ENCODE measurements at places on chromosomes 2 and 18. TPM values are rescaled to one million over a fixed set of nuclear protein-coding genes. Genes with fewer than 3 reads are reported as not detected.

CXCR1 gene
- 2.6 TPM for total RNA-seq

C2orf72 gene
- total RNA-seq, result not detected

- H3K4me3 ChIP-seq, result no peak overlapping the region
- no peak overlapping the region for H3K27ac ChIP-seq
- no peaks in the 10 kb centered on the region for H3K36me3 ChIP-seq
- no peaks in the 10 kb centered on the region for H3K27me3 ChIP-seq
- DNase-seq, result no peak
- H3K4me1 ChIP-seq, result peaks cover 12% of the 10 kb centered on the region
Observed at GRCh38 chr2:28135799-28136198, 245.3 kb downstream of the BABAM2 start.

SPATA3 gene
- total RNA-seq, result not detected

- DNase-seq, result no peak
- H3K36me3 ChIP-seq, result no peaks in the 10 kb centered on the region
- peaks cover 16% of the 10 kb centered on the region for H3K4me1 ChIP-seq
Observed at GRCh38 chr2:102100371-102101096, 42.0 kb upstream of the IL1R1 start.

IMPA2 gene
- 31.4 TPM for total RNA-seq

ITPRIPL1 gene
- total RNA-seq, result 1.5 TPM

DNA sequence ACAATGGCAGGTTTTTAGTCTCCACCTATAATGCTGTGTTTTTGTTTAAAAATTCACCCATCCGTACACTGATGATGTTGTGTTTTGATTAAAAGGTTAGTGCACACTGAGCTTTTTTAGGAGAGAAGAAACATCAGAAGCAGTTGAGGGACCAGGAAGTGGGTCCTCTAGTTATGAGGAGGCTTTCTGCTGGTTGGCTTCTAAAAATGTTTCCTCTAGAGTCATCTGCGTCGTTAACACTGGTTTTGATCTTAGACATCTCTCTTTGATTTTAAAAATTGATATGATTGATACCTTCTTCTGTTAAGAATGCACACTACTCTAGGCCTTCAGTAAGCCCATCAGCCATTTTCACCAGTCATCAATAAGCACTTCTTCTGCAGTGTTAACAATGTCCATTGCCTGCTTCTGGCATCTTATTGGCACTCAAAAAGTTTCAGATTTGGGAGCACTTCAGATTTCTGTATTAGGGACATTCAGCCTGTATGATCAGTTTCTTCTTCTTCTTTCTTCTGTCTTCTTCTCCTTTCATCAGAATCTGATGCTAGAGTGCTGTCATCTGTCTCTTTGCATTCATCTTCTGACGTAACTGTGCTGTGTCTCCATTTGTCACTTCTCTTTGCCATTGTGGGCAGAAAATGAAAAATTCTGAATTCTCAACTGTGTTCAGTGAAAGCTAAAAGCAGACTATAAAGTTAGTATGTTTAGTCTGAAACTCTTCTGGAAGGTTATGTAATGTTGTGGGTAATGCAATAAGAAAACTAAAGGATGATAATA lies 56.3 kb downstream of the PHLPP1 start:
- no peak overlapping the region for H3K27ac ChIP-seq
- no peak for DNase-seq
- peaks cover 20% of the 10 kb centered on the region for H3K4me1 ChIP-seq
- no peaks in the 10 kb centered on the region for H3K36me3 ChIP-seq
- no peaks in the 10 kb centered on the region for H3K27me3 ChIP-seq
- H3K4me3 ChIP-seq, result no peak overlapping the region

DNA sequence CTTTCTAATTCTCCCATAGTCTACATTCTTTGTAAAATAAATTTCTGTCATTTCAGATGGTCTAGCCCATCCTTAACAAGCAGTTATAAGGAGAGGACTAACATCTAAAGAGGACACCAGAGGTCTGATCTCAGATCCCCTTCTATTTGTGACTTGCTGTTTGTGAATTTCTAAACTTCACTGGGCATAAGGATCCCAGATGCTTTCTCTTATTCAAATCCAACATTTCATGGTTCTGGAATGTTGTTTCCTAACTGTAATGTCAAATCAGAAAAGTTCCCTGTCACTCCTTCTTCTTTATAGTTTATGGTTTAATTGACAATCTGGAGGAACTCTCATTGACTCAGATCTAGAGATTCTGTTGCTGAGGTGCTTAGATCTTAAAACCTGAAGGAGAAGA lies 430.2 kb downstream of the MEIS1 start:
- no peak for DNase-seq
- H3K4me1 ChIP-seq, result no peaks in the 10 kb centered on the region
- H3K4me3 ChIP-seq, result no peak overlapping the region
- H3K27ac ChIP-seq, result no peak overlapping the region

- H3K36me3 ChIP-seq, result no peaks in the 10 kb centered on the region
- H3K4me1 ChIP-seq, result peaks cover 7% of the 10 kb centered on the region
- H3K4me3 ChIP-seq, result no peak overlapping the region
- H3K27ac ChIP-seq, result no peak overlapping the region
- no peak for DNase-seq
Observed at GRCh38 chr2:168157926-168158325, 89.5 kb downstream of the STK39 start.

GRCh38 chr18:154151-154550 lies 4.2 kb upstream of the USP14 start:
- no peak overlapping the region for H3K27ac ChIP-seq
- H3K4me1 ChIP-seq, result peaks cover 3% of the 10 kb centered on the region
- H3K36me3 ChIP-seq, result no peaks in the 10 kb centered on the region
- no peak for DNase-seq
- no peak overlapping the region for H3K4me3 ChIP-seq

GAL3ST2 gene
- total RNA-seq, result not detected

- H3K27ac ChIP-seq, result no peak overlapping the region
- no peaks in the 10 kb centered on the region for H3K36me3 ChIP-seq
- H3K4me1 ChIP-seq, result no peaks in the 10 kb centered on the region
- no peak overlapping the region for H3K4me3 ChIP-seq
- no peaks in the 10 kb centered on the region for H3K27me3 ChIP-seq
- DNase-seq, result no peak
Observed at GRCh38 chr2:2581331-2582159, 250.5 kb upstream of the MYT1L start.

MALL gene
- 10.5 TPM for total RNA-seq

SERPINB10 gene
- total RNA-seq, result not detected

ADNP2 gene
- total RNA-seq, result 10.5 TPM

DNA sequence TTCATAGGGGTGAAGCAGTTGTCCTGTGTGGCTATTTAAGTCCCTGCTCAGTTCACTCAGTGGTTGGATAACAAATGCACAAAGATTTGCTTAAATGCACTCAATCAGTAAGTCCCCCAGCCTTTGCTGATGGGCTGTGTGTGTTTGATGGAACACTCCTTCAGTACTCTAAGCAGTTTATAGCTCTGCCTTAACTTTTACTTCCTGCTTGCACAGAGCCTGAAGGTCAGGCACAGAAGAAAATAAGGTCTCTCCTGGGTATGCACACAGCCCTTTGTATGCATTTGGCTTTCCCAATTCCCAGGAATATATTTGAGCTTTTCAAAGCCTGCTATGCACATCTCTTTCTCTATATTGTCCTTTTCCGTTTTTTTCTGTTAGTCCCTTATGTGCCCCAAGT lies 208.7 kb upstream of the STK17B start:
- no peak for DNase-seq
- H3K27ac ChIP-seq, result peak overlapping the region; percentile 41
- H3K27me3 ChIP-seq, result no peaks in the 10 kb centered on the region
- no peak overlapping the region for H3K4me3 ChIP-seq
- H3K36me3 ChIP-seq, result no peaks in the 10 kb centered on the region
- H3K4me1 ChIP-seq, result peaks cover 24% of the 10 kb centered on the region

DNA sequence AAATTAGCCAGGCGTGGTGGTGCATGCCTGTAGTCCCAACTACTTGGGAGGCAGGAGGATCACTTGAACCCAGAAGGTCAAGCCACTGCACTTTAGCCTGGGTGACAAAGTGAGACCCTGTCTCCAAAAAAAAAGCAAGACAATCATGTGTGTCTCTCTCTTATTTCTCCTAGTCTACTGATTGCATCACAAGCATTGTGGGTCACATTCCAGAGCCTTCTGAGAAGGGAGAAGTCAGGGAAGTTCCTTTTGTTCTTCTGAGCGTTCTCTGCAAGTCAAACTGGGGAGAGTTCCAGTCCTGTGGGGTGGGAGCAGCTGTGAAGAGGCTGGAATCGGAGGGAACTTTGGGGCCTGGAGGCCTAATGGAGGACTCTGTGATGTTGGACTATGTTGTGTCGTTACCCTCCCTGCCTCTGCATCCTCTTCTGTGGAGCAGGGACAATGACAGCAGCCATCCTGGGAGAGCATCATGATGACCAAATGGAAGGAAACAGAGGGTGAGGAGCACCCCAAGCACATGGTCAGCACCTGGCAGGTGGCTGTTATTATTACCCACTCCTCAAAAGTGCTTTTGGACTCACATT lies 115.4 kb downstream of the MRO start:
- no peak overlapping the region for H3K27ac ChIP-seq
- DNase-seq, result no peak

GAREM2 gene
- 0.55 TPM for total RNA-seq

WNT10A gene
- total RNA-seq, result 0.56 TPM

DNA sequence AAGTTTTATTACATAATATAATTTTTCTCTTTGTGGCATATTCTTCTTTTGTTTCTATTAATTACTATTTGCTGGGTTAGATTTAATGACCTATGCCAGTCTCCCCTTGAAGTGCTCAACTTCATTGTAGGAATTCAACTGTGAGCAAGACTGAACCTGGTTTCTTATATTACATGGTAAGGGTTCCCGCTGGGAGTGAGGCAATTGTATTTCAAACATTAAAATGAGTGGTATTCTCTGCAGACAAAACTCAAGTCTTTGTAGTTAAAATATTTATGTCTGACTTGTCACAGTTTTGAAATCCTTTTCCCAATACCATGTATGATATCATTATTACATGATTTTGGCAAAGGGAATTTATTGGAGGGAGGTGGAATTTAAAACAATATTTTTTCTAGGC lies 278.7 kb downstream of the GULP1 start:
- H3K27me3 ChIP-seq, result no peaks in the 10 kb centered on the region
- no peak overlapping the region for H3K4me3 ChIP-seq
- DNase-seq, result no peak
- no peaks in the 10 kb centered on the region for H3K36me3 ChIP-seq

DNA sequence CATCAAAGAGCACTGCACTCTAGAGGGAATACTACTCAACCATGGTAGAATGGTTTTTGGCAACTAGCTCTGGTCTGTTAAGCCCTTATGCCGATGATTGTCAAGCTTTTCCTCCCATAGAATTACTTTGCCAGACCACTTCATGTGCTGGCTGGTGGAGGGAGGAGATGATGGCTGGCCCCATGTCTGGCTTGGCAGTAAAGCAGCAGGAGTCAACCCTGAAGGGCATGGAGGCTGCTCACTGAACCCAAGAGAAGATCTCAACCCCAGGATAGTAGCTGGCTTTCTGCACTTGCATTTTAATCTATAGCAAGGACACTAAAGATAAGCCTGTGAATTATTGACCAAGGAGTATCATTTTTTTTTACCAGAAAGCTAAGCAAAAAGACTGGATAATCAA lies 309.9 kb downstream of the PIEZO2 start:
- no peaks in the 10 kb centered on the region for H3K36me3 ChIP-seq
- no peak for DNase-seq
- no peak overlapping the region for H3K4me3 ChIP-seq
- no peaks in the 10 kb centered on the region for H3K27me3 ChIP-seq
- H3K4me1 ChIP-seq, result peaks cover 7% of the 10 kb centered on the region
- H3K27ac ChIP-seq, result no peak overlapping the region

DNA sequence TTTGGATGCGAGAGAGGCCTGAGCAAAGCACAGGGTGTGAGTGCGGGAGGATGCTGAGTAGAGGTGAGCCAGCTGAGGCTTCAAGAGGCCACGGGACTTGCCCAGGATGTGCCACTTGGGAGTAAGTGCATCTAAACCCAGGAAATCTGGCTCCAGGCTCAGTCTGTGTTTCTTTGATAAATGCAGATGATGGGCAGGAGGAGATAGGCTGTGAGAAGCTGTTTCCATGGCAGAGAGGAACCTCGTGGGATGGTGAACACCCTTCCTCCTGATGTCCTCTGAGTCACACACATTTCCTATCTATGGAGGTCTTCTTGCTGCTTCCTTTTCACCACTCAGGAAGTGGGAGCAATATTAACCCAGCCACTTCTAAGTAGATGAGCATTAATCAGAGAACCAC lies 38.4 kb upstream of the CELF4 start:
- no peak overlapping the region for H3K4me3 ChIP-seq
- H3K4me1 ChIP-seq, result no peaks in the 10 kb centered on the region
- H3K27ac ChIP-seq, result no peak overlapping the region
- no peak for DNase-seq
- H3K36me3 ChIP-seq, result no peaks in the 10 kb centered on the region

GRCh38 chr2:97703741-97704140 lies 9.6 kb upstream of the ZAP70 start:
- no peaks in the 10 kb centered on the region for H3K27me3 ChIP-seq
- H3K27ac ChIP-seq, result no peak overlapping the region
- no peak for DNase-seq
- H3K36me3 ChIP-seq, result no peaks in the 10 kb centered on the region
- no peaks in the 10 kb centered on the region for H3K4me1 ChIP-seq

DNA sequence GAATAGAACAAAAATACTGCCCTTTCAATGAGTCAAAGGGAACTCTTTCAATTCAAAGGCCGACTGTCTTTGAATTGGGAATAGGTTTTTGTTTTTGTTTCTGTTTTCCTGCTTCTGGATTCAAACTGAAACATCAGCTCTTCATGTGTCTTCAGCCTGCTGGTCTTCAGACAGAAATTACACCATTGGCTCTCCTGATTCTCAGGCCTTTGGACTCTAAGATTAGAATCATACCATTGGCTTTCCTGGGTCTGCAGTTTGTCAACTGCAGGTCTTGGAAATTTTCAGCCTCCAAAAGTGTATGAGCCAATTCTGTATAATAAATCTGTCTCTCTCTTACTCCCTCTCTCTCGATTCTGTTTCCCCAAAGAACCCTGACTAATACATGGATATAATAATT lies 31.1 kb downstream of the CTLA4 start:
- H3K36me3 ChIP-seq, result no peaks in the 10 kb centered on the region
- H3K27me3 ChIP-seq, result no peaks in the 10 kb centered on the region
- DNase-seq, result no peak
- H3K4me3 ChIP-seq, result no peak overlapping the region

DNA sequence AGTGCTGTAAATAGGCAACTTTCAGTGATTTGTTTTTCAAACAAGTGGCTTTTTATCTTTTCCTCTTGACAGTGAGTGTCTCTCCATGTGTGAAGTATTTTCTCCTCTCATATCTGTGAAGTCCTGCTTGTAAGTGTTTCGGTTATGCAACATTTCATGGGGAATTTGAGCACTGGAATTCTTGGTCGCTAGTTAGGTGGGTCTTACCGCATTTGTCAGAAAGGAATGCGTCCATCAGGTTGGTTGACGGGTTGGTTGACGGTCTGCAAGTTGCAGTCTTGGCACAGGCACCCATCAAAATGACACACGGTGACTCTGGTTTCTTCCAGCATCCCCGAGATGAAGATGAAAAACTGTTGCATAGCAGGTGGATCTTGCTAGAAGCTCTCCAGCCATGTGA lies 109.8 kb downstream of the AGAP1 start:
- H3K27me3 ChIP-seq, result no peaks in the 10 kb centered on the region
- H3K36me3 ChIP-seq, result no peaks in the 10 kb centered on the region
- no peak overlapping the region for H3K4me3 ChIP-seq
- DNase-seq, result no peak

CPLX4 gene
- total RNA-seq, result 0.11 TPM
